M059J (cell line): ENCODE measurements at places on chromosomes 16 and 17. TPM values are rescaled to one million over a fixed set of nuclear protein-coding genes. Genes with fewer than 3 reads are reported as not detected.
A peak's percentile ranks its signal among the peaks of the same experiment; 100 is the strongest.

DNA sequence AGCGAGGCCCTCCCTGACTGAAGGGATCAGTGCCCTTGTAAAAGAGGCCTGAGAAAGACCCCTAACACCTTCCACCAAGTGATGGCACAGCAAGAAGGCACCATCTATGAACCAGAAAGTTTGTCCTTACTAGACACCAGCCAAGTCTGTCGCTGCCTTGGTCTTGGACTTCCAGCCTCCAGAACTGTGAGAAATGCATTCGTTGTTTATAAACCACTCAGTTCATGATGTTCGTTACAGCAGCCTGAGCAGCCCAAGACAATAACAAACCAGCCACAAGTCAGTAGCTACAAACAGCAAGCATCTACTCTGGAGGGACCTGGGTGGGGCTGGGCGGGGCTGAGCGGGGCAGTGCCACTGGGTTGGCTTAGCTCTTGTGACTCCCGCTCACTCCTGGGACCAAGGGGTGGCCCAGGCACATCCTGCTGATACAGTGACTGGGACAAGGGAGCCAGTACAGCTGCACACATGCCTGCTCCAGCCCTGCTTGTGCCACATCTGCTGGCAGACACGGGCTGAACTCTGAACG lies 234.9 kb downstream of the IRF8 start:
- DNase-seq = no peak

Gene MYH11
- not detected in 2 replicates for total RNA-seq

Gene C1QTNF8
- not detected in 2 replicates for total RNA-seq

DNA sequence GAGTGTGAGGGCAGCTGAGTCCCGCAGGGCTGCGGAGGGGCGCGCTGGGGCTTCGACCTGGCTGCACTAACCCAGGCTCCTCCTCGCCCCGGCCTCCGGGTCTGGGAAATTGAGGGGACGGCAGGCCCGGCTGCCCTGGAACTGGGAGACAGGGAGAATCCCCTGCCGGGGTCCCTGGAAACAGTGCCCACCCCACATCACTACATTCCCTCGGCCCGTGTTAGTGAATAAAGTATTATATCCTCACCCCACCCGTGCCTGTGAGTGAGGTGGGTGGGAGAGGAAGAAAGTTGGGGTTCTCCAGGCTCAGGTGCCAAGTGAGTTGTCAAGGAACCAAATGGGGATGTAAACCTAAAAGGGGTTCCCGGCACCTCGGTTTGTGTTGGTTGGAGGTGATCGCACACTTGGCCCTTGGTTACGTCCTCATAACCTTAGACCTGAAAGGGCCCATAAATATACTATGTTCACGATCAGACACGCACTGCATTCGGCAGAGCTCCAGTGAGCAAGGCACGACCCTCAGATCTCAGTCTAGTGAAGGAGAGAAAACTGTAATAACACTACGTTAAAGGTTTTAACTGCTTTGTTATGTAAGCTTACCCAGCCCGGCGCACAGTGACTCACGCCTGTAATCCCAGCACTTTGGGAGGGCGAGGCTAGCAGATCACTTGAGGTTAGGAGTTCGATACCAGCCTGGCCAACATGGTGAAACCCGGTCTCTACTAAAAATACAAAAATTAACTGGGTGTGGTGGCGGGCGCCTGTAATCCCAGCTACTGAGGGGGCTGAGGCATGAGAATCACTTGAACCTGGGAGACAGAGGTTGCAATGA lies 11.2 kb downstream of the ZNF771 start:
- no peak for DNase-seq

GRCh38 chr16:85888405-85889331 lies 10.3 kb upstream of the IRF8 start:
- DNase-seq = peak; percentile 92

GRCh38 chr17:15947271-15947670 lies 2.3 kb downstream of the ADORA2B start:
- no peak for DNase-seq

DNA sequence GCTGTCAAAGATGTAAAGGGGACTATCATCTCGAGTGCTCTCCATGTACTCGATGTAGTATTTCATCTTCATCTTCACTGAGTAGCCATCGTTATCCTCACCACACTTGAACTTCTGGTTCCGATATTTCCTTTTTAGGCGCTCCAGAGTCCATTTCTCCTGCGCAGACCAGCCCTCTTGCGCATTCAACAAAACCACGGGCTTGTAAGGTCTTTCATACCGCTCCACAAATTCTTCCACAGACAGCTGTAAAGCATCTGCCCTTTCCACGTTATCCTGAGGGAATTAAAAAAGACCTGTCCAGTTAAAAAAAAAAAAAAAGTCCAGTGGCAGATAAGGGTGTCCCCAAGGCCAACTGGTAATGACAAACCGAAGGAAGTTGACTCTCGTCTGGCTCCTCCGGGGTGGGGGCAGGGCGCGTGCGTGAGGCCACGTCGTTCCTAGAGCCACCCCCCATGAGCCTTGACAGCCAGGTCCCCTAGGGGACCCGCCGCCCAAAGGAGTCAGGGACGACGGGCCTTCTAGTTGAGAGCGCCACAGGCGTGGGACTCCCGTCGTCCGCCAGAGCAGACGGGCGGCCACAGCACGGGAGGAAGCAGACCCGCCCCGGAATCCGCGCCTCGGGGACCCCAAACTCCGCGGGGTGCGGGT lies 701 bp downstream of the JMJD6 start:
- DNase-seq = peak; percentile 52

GRCh38 chr16:24977678-24978075 lies 37.5 kb downstream of the ARHGAP17 start:
- peak; percentile 81 for DNase-seq

DNA sequence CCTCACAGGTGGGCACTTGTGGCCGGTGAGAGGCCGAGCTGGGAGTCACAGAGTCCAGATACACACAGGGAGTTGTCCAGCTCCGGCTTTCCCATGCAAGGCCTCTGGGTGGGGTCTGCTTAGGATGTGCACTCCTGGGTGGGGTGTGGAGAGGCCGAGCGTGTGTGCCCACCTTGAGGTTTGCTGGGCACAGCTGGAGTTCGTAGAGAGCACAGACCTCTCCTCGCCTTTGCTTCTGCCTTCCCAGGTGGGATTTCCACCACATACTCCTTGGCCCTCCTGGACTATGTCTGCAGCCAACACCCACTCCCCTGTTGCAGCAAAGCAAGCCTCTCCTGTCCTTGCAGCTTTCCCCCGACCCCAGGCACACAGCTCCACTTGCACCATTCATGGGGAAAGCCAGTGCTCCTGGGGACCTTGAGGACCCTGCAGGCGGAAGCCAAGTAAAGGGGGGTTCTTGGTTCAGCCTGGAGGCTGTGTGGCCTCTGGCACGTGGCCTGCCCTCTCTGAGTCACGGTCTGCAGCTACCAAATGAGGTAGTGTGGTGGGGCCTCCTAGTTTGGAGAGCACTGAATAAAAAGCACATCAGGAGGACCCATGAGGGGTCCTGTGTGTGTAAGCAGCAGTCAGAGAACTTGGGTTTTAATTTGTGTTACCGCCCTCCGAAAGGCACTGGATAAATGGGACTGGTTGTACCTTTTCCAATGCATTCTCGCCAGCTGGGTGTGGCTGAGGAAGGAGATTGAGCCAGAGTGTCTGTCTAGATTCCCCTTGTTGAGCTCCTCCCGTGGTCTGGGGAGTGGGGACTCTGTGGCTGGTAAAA lies 31.5 kb downstream of the MPRIP start:
- no peak for DNase-seq

DNA sequence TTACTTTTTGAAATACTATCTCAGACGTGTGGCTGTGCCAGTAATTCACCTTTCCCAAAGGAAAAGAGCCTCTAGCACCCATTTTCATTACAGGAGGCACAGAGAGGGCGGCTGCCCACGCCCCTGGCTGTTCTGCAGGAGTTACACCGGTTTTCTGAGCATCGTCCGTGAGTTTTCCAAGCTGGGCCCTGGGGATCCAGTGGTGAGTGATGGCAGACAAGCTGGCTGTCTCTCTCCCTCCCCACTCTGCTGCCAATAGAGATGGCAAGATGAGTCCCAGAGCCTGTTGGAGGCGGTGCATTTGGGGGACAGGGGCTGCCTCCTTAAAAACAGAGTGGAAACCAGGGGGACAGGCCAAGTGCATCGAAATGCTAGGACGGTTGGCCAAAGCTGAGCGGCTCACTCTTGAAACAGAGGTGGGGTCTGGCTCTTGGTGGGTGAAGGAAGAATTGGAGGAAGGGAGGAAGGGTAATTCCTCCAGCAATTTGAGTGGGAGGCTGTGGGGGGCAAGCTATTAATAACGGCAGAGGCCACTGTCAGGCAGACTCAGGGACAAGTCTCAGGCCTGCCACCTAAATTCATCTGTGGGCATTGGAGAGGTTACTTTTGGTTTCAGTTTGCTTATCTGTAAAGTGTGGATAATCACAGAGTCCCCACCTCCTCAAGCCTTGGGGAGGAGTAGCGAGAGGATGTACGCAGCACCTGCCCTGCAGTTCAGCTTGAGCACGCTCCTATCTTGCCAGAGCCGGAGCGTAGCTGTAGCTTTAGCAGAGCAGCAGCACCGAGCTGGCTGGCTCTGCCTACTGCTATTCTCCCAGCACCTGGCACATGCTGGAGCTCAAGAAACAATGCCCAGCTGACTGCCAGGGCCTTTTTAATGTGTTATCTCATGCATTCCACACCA lies 7.5 kb upstream of the NOS2 start:
- DNase-seq = peak; percentile 62

DNA sequence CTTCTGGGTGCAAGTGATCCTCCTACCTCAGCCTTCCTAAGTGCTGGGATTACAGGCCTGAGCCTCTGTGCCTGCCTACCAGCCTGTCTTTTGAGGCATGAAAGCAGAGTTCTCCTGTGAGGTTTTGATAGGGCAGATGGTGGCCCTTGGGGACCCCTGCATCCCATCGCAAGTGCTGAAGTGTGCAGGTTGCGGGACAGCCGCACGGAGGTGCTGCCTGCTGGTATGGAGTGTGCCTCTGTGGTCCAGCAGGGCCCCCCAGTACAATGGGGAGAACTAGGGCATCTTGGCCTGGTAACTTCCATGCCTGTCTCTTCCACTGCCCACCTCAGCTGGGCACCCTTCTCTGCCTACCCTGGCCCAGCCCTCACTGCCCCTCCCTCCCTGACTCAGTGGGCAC lies 9.9 kb upstream of the NDRG4 start:
- DNase-seq = no peak

DNA sequence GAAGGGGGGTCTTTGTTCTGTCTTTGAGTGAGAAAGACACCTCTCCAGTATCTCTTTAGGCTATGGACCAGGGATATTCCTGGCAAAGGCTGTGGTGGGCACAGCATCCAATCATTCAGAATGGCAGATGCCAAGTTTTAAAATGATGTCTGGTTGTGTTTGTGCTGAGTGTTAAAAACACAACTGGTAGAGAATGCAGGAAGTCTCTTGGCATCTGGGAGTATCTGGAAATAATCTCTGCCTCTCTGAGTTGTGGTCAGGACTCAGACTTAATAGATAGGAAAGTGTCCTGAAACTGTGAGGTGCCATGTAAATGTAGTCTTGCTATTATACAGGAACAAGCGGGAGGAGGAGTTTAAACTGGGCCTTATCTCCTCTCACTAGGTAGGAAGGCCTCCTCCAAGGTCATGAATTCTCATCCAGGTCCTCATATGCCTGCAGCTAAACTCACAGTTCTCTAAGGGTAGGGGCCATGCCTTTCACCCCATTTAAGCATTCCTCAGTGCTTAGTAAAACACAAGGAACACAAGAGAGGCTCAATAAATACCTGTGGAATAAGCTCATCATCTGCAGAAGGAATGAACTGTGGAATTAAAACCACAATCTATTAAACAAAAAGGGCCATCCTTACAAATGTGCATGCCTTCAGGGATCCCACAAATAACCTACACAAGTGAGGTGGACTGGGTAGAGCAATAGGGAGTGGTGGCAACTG lies 317.6 kb downstream of the CBLN1 start:
- peak; percentile 99 for DNase-seq

DNA sequence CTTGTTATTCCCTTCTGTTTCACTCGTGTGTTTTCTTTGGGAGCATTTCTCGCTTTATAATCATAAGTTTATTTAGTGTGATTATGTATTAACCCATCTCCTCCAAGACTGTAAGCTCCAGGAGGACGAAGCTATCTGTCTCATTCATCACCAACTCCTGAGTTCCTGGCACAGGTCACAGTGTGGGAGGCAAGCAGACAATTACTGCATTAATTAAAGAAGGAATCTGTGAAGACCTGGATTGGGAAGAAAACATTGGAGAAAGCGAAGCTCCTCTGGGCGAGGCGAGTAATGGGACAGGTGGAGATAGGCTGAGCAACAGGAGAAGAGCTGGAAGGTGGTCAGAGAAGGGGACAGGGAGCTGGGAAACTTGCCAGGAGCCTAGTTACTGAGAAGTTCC lies 7.8 kb upstream of the CAMKK1 start:
- no peak for DNase-seq

GRCh38 chr16:84027625-84028024 lies 15.0 kb downstream of the SLC38A8 start:
- DNase-seq = no peak
